ENCODE measurements at places on chromosomes 6 and 20. TPM values are rescaled to one million over a fixed set of nuclear protein-coding genes. Genes with fewer than 3 reads are reported as not detected.

Gene TPBG
- not detected for total RNA-seq

Gene EYA4
- 0.40 TPM for total RNA-seq

Gene LINC00237
- 0.17 TPM for total RNA-seq

Gene CASS4
- 0.51 TPM for total RNA-seq

Gene SERINC1
- 51.3 TPM for total RNA-seq

Gene SRC
- total RNA-seq: 62.9 TPM

GRCh38 chr20:1165941-1166340 lies 18.8 kb downstream of the TMEM74B start:
- H3K27me3 ChIP-seq: no peaks in the 10 kb centered on the region
- peaks cover 93% of the 10 kb centered on the region for H3K36me3 ChIP-seq
- no peaks in the 10 kb centered on the region for H3K4me1 ChIP-seq
- no peak for DNase-seq
- no peak overlapping the region for H3K27ac ChIP-seq

GRCh38 chr20:50172347-50173013 lies 18.1 kb upstream of the CEBPB start:
- H3K27me3 ChIP-seq: peaks cover 16% of the 10 kb centered on the region
- no peaks in the 10 kb centered on the region for H3K36me3 ChIP-seq
- H3K4me3 ChIP-seq: peak overlapping the region; percentile 69
- no peak overlapping the region for H3K27ac ChIP-seq

DNA sequence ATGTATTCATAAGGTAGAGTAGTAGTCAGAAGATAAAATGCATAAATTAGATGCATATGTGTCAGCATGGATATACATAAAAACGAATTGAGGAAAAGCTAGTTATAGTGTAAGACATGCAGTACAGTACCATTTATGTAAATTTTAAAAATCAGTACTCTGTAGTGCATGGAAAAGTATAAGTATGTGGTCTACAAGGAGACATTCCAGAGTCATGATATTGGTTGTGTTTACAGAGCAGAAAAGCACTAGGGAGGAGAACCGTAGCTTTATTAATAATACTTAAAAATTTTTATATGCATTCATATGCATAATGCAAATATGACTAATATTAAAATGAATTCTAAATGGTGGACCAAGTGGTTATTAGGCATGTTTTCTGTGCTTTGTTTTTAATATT lies 220.0 kb downstream of the ZFAND3 start:
- no peaks in the 10 kb centered on the region for H3K27me3 ChIP-seq
- no peak overlapping the region for H3K27ac ChIP-seq
- peaks cover 15% of the 10 kb centered on the region for H3K4me1 ChIP-seq
- DNase-seq: no peak
- H3K4me3 ChIP-seq: no peak overlapping the region
- peaks cover 6% of the 10 kb centered on the region for H3K36me3 ChIP-seq

DNA sequence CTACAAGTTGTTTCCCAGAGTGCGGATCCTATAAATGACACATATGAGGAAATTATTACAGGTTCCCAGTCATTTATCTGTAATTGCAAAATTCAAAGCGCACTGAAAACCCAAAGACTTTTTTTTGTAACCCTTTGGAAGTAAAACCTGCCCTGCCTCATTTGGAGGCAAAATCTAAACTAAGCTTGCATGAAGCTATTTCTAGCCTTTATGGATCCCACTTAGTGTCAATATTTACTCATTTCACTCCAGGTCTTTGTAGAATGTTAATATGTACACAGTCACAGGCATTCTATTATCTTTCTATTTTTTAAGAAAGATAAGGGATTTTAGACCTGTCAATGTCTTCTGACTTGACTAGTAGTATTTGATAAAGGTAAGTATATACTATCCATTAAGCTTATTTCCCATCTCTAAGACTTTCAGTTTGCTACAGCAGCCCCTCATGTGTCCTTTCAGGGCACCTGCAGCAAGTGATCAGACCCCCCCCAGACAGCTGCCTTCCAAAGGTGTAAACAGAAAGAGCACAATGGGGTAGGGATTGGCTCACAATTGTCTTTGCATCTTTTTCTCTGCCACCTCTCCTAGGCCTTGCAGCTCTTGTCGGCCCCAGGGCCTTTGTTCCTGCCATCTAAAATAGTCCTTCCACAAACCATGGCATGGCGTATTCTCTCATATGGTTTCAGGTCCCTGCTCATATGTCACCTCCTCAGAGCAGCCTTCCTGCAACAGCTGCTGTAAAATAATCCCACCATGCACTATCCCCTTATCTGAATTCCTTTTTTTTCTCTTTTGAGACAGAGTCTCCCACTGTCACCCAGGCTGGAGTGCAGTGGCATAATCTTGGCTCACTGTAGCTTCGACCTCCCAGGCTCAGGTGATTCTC lies 1.3 kb upstream of the REPS1 start:
- H3K27me3 ChIP-seq: no peaks in the 10 kb centered on the region
- H3K4me3 ChIP-seq: no peak overlapping the region
- no peak for DNase-seq

DNA sequence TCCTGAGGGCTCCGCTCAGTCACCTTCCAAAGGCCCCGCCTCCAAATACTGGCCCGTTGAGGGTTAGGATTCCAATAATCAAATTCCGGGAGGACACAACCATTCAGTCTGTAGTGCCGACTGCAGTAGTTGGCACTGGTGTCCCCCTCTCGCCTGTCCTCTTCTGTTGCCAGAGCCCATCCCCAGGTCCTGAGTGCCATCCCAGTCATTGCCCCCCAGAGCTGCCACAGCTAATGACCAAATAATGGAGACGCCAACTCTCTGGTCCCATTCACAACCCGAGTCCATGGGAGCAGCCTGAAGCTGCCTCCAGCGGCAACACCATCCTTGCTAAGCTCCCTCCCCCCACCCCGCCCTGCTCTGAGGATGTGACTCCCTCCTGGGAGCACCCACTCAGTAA lies 115.9 kb downstream of the JPH2 start:
- H3K36me3 ChIP-seq: no peaks in the 10 kb centered on the region
- DNase-seq: no peak
- H3K4me1 ChIP-seq: peaks cover 39% of the 10 kb centered on the region
- H3K27ac ChIP-seq: no peak overlapping the region

DNA sequence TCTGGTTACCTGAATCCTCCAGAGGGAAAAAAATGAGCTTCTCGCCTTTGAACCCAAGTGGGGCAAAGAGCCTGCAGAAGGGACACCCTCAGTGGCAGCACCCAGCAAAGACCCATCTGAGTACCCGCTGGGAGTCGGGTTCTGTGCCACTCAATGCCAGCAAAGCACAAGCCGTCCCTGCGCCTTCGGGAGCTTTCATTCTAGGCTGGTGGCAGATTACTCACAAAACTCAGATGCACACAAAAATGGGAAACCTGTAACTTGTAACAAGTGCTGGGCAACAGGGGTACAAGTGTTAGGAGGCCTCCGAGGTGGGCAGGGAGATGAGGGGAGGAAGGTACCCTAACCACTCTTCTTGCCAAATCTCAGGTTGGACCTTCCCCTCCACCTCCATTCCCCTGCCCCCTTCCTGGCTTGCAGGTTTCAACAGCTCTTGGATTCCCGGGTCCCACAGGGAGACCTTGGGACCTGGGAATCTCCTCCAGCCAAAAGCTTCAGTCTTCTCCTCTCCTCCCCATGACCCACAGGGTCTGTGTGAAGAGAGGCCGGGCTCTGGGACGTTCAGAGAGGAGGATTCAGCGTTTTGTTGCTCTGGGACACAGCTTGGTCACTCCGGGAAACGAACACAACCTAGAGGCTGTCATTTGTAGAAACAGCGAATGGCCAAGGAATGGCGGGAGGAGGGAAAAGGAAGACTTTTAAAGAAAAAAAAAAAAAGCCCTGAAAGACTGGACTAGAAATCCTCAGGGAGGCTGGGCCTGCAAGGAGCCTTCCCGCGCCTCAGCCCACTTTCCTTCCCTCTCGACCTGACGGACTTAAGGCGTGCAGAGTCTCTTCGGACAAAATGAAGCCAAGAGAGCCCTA lies 1.2 kb upstream of the PARD6B start:
- peak overlapping the region; percentile 71 for H3K27ac ChIP-seq
- no peak for DNase-seq
- H3K27me3 ChIP-seq: peaks cover 2% of the 10 kb centered on the region
- H3K4me1 ChIP-seq: peaks cover 16% of the 10 kb centered on the region
- H3K4me3 ChIP-seq: peak overlapping the region; percentile 89

DNA sequence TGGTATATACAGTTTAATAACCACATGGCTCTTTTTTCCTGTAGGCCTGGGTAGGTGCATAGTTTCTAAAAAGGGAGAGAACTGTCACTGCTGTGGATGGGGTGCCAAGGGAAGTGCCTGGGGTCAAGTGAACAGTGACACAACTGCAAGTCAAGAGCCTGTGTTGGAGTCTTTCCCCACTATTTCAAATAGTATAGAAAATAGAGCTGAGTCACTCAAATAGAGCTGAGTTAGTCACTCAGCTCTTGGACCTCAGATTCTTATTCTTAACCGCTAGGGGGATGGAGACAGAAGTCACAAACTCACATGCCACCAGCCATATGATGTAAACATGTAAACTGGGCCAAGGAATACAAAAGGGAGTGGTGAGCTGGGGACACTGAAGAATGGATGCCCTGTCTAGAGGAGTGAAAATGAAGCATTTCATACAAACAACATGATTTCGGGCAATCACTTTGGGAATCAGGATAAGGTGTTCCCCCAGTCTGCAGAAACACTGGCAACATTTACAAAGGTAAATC lies 2.1 kb downstream of the NQO2 start:
- no peak for DNase-seq
- H3K27me3 ChIP-seq: no peaks in the 10 kb centered on the region
- peaks cover 12% of the 10 kb centered on the region for H3K4me1 ChIP-seq
- peaks cover 16% of the 10 kb centered on the region for H3K36me3 ChIP-seq

DNA sequence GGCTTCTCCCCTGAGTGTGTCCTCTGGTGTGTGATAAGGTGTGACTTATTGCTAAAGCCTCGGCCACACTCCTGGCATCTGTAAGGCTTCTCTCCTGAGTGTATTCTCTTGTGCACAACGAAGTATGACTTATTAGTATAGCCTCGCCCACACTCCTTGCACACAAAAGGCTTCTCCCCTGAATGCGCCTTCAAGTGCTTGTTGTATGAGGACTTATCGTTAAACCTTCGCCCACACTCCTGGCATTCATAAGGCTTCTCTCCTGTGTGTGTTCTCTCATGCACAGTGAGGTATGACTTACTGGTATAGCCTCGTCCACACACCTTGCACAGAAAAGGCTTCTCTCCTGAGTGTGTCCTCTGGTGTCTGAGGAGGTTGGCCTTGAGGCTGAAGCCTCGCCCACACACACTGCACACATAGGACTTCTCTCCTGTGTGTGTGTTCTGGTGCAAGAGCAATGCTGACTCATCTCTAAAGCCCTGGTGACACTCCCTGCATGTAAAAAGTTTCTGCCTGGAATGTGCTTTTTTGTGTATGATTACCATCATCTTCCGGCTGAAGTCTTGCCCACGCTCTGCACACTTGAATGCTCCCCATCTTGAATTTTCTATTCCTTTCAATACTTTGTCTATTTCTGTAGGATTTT lies 20.4 kb downstream of the ZNF337 start:
- H3K4me3 ChIP-seq: no peak overlapping the region
- peaks cover 75% of the 10 kb centered on the region for H3K36me3 ChIP-seq
- DNase-seq: no peak
- no peaks in the 10 kb centered on the region for H3K27me3 ChIP-seq

- H3K4me1 ChIP-seq: no peaks in the 10 kb centered on the region
- H3K27me3 ChIP-seq: no peaks in the 10 kb centered on the region
- no peak for DNase-seq
- no peak overlapping the region for H3K27ac ChIP-seq
- no peak overlapping the region for H3K4me3 ChIP-seq
Observed at GRCh38 chr20:15482525-15482924, 1090.7 kb downstream of the KIF16B start.

- peak overlapping the region; percentile 15 for H3K4me3 ChIP-seq
- peaks cover 50% of the 10 kb centered on the region for H3K4me1 ChIP-seq
- H3K27ac ChIP-seq: peak overlapping the region; percentile 80
- DNase-seq: no peak
- H3K27me3 ChIP-seq: no peaks in the 10 kb centered on the region
- H3K36me3 ChIP-seq: peaks cover 72% of the 10 kb centered on the region
Observed at GRCh38 chr6:37033819-37034795, 28.7 kb downstream of the FGD2 start.

DNA sequence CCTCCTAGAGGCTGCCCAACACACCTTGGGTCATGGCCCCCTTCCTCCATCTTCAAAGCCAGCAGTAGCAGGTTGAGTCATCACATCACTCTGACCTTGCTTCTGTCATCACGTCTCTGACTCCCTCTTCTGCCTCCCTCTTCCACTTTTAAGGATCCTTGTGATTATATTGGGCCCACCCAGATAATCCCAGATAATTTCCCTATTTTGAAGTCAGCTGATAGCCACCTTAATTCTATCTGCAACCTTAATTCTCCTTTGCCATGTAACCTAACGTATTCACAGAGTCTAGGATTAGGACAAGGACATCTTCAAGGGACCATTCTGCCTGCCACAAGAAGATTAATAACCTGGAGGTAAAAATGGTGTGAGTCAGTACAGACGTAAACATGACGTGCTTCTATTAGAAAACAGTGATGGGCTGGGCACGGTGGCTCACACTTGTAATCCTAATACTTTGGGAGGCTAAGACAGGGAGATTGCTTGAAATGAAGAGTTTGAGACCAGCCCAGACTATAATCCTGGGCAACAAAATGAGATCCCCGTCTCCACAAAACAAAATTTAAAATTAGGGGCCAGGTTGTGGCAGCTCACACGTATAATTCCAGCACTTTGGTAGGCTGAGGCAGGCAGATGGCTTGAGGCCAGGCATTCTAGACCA lies 3.3 kb downstream of the ZSWIM3 start:
- peaks cover 9% of the 10 kb centered on the region for H3K36me3 ChIP-seq
- H3K4me3 ChIP-seq: no peak overlapping the region
- H3K4me1 ChIP-seq: peaks cover 35% of the 10 kb centered on the region
- no peaks in the 10 kb centered on the region for H3K27me3 ChIP-seq
- no peak overlapping the region for H3K27ac ChIP-seq
- DNase-seq: no peak

GRCh38 chr6:140319209-140319608 lies 944.8 kb upstream of the CITED2 start:
- no peak overlapping the region for H3K27ac ChIP-seq
- H3K27me3 ChIP-seq: no peaks in the 10 kb centered on the region
- H3K36me3 ChIP-seq: no peaks in the 10 kb centered on the region
- H3K4me3 ChIP-seq: peak overlapping the region; percentile 5

DNA sequence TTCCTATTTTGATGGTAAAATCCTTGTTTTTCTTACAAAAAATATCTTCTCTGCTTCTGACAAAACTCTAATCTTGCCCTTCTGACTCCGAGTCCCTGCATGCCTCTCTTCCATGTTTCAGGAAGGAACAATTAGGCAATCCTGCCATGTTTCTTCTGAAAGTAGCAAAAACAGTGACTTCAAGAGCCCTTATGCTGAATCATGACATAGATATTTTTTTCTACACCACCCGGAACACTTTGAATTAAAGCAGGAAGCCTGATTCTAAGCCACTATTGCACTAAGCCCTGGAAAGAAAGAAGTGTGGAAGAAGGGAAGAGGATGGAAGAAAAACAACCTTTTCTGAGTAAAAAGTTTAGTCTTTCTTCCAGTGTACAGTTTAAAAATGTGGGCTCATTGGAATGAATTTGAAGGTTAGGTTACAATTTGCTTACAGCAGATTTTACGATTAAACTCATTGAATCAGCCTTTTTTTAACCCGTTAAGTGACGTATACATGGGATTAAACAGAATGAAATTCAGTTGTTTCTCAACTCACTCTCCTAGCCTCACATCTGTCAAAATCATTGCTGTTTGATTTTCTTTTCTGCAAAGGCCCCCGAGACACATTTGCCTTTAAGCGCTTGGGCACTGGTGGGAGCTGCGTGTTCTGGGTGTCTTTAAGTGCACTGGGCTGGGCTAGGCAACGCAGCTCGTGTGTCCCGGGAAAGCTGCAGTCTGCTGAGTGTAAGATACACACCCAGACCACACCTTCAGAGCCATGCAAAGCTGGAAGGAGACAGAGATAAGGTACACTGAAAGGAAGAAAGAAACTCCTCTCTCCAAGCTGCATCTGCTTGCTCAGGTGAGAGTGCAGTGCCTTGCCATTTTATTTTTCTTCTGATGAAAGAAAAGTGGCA lies 159.4 kb upstream of the CITED2 start:
- no peak overlapping the region for H3K4me3 ChIP-seq
- no peaks in the 10 kb centered on the region for H3K36me3 ChIP-seq
- no peak overlapping the region for H3K27ac ChIP-seq
